Stimulated activated CD4-positive, alpha-beta T cell treated with anti-CD3 and anti-CD28 coated beads, Interleukin-15, amount 100 ng/mL, for 48 hours (primary cell): ENCODE measurements at places on chromosomes 3 and 15.

DNA sequence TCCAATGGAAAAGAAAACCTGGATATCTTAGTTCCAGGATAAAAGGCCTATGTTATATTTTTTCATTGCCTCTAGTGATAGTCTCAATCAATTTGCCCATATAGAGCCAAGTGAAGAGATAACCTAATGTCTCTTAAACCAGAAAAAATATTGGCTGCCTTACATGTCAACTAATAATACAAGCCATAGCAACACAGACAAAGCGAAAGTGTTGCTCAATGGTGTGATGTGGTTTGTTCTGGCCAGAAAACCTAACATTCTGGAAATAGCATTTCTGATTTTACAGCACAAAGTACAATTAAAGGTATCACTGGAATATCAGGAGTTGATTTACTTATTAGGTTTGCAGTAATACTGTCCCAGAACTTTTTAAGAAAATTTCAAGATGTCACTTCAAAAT is 101.5 kb downstream of the ATP8B4 start:
- no peak for DNase-seq

GRCh38 chr15:56886363-56886931 is 32.0 kb upstream of the TCF12 start:
- no peak for DNase-seq

DNA sequence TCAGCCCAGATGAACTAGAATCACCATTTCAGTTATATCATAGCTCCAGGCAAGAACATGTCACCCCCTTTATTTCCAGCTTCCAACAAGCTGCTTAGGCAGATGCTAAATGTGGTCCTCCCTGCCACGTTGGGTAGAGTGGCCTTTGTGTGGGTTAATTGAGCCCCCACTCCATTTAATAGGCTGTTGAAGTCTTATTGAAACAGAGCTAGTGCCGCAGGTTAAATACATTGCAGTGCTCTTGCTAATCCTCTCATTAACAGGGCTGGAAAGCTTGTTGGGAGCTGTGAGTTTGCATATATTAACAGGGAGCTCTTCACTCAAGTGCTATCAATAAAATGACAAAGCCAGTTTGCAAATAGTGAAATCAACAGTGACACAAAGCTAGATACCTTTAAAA is 248.4 kb upstream of the CMC1 start:
- DNase-seq = no peak

DNA sequence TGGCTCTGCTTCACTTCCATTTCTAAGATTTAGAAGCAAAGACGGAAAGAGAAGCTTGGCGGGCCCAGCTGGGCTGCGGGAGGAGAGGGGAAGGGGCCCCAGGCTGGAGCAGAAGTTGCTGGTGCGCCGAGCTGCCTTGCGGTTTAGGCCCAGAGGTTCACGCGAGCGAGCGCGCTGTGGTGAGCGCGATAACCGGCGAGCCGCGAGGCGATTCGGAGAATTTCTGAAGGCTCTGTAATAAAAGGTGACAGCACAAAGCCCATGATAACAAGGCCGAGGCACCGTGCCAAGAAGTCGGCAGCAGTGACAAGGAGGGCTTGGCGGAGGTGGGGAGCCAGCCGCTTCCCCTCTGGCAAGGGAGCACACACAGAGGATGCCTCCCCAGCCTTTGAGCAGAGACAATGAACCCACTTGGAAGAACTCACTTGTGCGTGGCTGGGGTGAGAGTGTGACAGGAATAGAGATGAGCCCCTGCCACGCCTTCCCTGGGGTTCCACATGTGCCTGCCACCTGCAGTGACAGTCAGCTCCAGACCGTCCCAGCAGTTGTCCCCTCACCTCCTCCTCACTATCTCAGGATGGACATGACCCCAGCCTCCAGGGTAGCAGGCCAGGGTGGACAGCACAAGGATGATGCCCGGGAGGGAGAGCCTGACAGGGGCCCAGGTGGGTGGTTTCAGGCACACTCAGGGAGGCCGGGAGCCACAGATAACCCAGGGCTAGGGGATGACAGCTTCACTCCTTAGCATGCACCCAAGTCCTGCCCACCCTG is 315.2 kb downstream of the UACA start:
- DNase-seq = peak; percentile 8

DNA sequence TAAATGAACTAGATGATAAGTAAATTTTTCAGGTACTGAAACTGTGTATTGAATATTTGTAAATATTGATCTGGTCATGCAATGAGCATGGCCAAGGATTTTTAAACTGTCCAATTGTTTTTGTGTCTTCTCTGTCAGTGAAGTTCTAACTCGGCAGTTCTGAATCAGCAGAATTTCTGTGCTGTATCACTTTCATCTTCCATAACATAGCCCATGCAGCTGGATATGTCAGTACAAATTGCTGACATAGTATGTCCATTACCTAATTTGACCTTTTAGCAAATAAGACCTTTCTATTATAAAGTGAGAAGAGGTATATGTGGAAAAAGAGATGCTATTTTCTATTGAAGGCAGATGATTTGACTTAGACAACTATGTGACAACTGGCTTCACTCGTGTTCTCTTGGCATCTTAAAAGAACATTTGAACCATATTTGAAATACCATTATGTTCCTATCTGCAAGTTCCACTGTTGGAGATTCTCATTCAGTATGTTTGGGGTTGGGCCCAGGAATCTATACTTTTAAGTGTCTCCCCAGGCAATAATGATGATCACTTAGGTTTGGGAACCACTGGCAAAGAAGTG is 90.4 kb downstream of the CMSS1 start:
- no peak for DNase-seq

GRCh38 chr3:172034786-172035685 is 4.3 kb upstream of the FNDC3B start:
- no peak for DNase-seq

DNA sequence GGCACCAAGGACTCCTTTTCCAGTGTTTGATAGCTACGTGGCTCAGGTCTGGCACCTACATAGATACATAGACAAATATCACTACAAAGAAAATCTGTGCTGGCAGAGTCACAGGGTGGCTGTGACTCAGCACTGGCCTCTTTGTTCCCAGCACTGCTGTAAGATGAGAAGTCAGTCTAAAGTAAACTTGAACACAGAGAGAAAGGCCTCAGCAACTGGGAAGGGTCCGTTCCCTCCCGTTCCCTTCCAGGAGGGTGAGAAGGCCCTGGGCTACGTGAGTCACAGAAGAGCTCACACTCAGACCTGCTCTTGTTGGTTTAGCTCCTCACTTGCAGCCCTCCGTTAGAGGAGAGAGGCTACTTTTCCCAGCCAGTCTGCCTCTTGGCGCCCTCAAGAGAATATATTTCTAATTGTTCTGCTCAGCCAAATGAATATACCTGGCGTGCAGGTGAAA is 23.1 kb downstream of the ANXA2 start:
- DNase-seq = no peak

DNA sequence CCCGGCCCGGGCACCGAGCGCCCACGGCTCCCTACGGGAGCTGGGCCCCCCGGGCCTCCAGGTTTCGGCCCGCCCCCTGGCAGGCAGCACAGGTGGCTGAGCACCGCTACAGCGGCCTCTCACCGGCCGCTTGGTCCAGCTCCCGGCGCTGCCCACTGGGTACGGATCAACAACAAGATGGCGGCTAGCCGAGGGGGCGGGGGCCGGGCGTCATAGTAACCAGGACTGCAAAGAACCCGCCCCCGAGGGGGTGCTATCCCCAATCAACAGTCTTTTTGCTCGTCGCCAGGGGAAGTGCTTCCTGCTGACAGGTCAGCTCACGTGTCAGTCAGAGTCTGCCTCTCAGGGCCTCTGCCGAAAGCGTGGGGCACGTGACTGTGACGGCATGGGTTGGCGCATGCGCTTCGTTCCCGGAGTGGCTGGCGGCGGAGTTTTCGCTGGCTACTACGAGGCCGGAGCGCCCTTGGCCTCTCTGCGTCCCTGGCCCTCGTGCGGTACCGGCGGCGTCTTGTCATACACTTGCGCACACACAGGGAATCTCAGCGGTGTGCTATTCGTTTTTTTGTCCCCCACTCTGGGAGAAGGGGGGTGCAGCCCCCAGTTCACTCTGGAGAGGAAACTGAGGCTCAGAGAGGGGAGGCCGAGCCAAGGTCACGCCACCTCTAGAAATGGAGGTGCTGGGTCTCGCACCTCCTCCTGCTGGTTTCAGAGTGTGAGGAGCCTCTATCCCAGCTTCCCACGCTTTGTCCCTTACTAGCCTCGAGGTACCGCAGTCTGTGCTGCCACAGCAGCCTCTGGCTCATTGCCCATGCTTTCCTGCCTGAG is at the start of gene IP6K1:
IP6K1 (minus strand) TSS at position 186 of the 825 bp plus-strand sequence. CDS start 38,502 bp downstream, outside the sequence.
- peak; percentile 100 for DNase-seq

DNA sequence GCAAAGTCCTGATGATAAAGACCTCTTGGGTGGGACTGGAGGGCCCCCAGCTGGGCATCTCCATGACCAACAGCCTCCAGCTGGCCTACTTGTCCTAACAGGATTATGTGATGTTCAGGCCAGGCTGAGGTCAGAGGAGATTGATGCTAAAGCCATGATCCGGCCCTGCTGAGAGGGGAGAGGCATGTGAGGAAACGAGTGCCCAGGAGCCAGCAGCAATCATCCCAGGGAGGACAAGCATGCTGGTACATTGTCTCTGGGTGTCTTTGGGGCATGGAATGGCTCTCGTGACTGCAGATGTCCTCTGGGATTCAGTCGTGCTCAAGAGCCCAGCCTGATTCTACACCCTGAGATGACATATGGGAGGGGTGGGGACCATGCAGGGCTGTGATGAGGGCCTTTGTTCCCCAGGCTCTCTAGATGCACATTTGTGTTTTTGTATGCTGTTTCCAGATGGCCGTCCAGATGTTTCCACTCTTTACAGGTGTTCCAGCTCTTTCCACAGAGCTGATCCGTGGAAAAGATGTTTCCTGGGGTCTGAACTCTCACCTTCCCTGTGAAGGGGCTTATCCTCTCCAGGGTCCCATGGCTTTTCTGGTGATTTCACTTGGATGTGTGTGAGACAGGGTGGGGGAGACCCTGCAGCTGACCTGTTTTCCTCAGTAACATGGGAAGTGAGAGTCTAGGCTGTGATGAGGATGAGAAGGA is 20.2 kb downstream of the SLC24A1 start:
- DNase-seq = no peak

GRCh38 chr3:147364771-147365170 is 41.6 kb downstream of the ZIC4 start:
- DNase-seq = no peak
